ENCODE measurements at places on chromosomes 4 and X.

DNA sequence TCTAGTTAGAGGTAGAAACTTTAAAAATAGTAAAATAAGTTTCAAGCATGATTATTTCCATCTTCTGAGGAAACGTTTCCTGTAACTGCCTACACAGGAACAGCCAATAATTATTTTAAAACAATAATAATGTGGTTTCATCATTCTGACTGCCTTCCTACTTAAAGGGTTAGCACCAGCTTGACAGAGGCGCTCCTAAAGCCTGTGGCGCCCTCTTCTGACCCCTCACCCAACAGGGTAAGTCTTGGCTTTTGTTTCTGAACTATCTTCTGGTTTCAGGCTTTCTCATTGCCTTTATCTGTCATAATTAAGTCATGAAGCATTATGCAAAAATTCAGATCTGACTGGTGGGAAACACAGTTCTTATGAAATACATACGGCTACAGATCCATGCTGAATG lies 96.7 kb downstream of the ITM2A start:
- peak; percentile 74 for DNase-seq

DNA sequence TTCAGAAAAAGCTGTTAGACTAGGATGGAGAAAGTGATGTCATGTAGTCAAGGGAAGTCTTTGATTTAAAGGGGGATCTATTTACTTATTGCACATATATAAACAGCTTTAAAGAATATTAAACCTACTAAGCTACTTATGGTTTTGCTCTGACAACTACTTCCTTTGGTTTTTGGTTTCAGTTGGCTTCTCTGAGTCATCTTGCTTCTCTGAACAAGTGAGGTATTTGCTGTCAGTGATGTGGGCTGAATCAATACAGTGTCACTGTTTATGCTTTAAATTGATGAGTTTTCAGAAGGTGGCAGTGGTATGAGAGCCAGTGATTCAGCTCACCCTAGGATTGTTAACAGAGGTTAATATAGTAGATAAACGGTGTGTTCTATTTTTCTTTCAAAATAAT lies 75.1 kb downstream of the CEP44 start:
- no peak for DNase-seq

DNA sequence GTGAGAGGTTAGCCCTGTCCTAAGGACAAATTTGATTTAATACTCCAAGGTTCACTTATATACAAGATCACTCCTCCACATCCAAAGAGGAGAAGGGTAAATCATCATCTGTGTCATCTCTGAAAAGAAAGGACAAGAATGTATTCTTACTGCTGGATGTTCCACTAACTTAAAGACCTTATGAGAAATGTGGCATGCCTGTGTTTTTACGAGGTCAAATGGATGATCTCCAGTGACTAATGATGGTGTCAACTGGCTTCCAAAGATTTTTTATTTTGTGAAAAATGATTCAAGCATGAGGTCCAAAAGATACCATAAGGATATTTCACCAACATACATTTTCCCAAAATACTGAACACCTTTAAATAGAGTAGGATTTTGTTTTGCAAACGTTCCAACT lies 143.4 kb downstream of the PTCHD1 start:
- no peak for DNase-seq

- no peak for DNase-seq
Observed at GRCh38 chr4:22241415-22241814, 274.5 kb downstream of the ADGRA3 start.

GRCh38 chr4:165784672-165785071 lies 88.4 kb upstream of the TLL1 start:
- no peak for DNase-seq

DNA sequence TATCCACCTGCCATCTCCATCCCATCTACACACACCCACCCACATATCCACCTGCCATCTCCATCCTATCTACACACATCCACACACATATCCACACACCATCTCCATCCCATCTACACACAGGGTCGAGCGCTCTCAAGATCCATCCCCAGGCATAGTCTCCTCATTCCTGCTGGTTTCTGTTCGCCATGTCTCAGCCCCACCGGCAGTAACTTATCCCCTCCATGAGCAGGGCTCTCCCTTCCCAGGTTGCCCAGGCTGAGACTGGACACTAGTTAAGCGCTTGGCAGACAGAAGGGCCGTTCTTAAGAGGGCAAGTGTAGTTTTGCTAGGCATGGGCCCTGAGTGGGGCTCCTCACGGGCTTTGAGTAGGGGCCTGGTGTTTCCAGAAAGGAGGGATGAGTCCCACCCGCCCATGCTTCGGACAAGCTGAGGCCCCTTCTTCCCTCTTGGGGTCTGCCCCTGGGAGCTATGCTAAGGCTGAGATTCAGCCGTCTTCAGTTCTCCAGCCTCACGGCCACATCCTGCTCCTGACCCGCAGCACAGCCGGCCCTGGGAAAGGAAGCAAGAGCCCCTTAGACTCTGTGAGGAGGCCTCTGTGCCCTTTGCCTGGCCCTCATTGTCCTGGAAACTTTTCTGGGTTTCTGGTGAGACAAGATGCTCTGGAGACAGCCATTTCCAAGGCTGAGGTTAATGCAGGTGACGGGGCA lies 20.4 kb downstream of the TMEM271 start:
- no peak for DNase-seq

DNA sequence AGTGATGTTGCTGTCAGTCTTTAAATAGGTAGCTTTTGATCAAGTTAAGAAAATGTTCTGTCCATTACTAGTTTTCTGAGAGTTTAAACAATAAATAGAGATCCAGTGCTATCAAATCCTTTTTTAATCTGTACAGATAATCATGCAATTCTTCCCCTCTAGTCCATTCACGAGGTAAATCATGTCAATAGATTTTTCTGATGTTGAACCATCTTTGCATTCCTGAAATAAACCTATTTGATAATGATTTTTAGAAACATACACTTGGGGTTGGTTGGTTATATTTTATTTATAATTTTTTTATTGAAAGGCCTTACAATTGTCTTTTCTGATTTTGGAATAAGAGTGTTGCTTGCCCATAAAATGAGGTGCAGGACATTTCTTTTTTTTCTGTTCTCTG lies 95.0 kb downstream of the FAM53A start:
- no peak for DNase-seq

DNA sequence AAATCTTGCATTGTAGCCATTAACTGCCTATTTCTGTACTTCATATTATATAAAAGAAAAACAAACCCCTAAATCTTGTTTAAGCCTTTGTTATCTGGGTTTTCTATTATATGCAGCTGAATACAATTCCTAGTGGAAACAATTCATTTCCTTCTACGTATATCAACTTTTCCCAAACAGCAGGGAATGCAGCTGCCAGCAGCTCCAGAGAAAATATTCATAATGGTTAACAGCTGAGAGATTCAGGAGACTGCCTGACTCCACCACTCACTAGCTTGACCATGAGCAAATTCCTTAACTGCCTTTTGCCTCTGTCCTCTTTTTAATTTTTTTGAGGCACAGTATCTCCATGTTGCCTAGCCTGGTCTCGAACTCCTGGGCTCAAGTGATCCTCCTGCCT lies 146.2 kb downstream of the SPATA18 start:
- no peak for DNase-seq

- DNase-seq: no peak
Observed at GRCh38 chr4:2259541-2260343, 2.2 kb downstream of the MXD4 start.

DNA sequence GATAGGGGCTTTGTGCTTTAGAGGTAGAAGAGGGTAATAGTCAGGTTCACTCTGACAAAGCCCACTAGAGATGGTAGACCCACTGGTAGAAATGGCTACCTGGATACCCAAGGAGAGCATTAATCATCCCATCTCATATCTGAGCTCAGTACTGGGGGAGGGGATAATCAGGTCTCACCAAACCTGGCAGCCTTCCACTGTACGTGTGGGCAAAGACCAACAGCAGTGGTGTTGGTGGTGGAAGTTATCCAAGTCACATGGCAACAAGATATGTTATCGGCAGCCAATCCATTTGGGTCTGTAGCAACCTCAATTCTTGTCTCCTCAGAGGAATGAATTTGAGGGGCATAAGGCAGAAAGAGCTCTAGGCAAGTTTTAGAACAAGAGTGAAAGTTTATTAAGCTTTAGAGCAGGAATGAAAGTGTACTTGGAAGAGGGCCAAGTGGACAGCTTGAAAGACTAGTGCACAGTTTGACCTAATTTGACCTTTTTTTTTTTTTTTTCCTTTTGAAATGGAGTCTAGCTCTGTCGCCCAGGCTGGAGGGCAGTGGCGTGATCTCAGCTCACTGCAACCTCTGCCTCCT lies 67.0 kb upstream of the CXCL13 start:
- DNase-seq: no peak

- no peak for DNase-seq
Observed at GRCh38 chr4:73822812-73823504, 13.5 kb upstream of the CXCL6 start.

- no peak for DNase-seq
Observed at GRCh38 chrX:11944501-11944900, 186.5 kb downstream of the MSL3 start.

GRCh38 chr4:119750771-119751170 lies 122.2 kb upstream of the PDE5A start:
- no peak for DNase-seq

DNA sequence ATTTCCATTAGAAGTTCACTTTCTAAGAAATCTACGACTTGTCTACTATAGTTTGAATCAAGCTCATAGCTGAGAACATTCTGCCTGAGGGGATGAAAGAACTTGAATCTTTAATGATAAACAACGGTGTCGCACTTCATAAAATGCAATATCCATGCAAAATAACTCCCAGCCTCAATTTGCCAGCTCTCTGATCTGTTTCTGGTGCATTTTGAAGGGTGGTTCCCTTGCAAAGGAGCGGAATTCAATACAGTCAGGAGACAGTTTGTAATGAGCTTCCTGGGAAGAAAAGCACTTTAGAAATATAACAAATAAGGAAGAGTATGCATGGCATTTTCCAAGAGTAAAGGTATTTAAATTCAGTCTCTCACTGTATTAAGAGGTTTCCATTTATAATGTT lies 80.0 kb downstream of the PCYT1B start:
- no peak for DNase-seq

- DNase-seq: no peak
Observed at GRCh38 chrX:147912093-147912801, 528 bp downstream of the FMR1 start.

DNA sequence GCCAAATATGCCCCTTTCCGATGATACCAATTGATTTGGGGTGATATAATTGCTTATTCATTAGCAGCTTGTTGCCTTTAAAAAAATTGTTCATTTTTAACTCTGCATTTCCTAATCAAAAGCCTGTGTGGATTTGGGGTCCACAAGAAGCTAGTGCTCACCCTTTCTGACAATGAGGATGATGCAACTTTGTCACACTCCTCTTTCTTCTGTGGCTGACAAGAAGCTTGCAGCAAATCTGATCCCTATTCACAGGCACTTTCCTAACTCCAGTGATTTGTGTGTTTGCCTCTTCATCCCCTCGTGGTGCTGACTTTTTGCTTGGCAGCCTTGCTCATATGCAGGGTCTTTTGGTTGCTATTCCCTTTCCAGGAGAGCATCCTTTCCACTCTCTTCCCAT lies 182.7 kb upstream of the LDB2 start:
- no peak for DNase-seq

GRCh38 chr4:167831855-167832254 lies 260.5 kb upstream of the ANXA10 start:
- no peak for DNase-seq

- DNase-seq: no peak
Observed at GRCh38 chrX:14496674-14497073, 32.7 kb upstream of the GLRA2 start.

- DNase-seq: no peak
Observed at GRCh38 chr4:39657465-39657864, 18.8 kb upstream of the SMIM14 start.

DNA sequence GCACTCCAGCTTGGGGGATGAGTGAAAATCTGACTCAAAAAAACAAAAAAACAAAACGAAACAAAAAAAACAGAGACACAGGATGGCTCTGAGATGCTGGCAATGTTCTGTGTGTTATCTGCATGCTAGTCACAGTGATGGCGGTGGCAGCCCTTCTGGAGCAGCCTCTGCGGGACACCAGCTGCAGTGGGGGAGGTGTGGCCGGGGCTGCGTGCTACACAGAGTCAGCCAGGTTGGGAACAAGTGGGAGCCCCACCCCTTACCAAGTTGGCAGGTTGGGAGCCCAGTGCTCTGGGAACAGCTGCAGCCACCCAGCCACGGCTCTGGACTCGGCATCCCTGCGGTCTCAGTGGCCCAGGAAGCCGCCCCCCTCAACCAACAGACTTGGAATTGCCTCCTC lies 206.5 kb upstream of the ZFP42 start:
- DNase-seq: no peak

DNA sequence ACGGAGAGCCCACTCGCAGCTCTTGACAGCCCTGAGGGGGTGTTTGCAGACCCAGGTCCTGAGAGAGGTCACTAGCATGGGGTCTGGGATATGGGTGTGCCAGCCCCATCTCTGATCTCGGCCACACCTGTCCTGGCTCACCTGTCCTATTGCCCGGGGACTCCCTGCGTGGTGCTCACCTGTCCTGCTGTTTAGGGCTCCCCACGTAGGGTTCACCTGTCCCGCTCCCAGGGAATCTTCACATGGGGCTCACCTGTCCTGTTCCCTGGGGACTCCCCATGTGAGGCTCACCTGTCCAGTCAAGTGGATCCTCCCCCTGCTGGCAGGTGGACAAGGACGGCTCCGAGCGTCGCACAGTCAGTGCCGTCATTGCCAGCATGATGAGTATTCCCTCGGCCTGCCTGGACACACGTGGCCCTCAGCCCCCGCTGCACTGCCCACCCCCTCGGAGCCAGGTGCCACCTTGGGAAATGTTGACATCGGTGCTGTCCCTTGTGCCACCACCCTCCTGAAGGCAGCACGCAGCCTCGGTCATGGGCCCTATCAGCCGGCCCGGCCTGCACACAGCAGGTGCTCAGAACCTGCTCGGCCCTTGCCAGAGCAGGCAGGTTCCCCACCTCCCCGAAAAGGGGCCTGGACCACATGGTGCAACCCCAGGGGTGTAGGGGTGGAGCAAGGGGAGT lies 6.3 kb downstream of the SLC49A3 start:
- no peak for DNase-seq

DNA sequence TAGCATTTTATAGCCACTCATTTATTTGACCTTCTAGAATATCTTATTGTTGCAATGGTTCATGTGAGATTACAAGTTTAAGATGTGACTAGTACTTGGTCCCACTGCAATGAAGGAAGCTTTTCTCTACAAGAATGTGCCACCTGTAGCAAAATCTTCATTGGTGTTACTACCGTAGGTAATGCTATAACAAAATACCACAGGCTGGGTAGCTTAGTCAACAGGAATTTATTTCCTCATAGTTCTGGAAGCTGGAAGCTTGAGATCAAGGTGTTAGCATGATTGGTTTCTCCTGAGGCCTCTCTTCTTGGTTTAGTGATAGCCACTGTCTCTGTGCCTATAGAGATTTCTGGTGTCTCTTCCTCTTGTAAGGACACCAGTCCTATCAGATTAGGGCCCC lies 441.0 kb downstream of the GPM6A start:
- no peak for DNase-seq

GRCh38 chr4:96766359-96766758 lies 926.5 kb downstream of the PDHA2 start:
- DNase-seq: no peak

GRCh38 chr4:85187106-85187505 lies 220.6 kb upstream of the WDFY3 start:
- no peak for DNase-seq

- no peak for DNase-seq
Observed at GRCh38 chr4:76674983-76675382, 223.0 kb downstream of the SOWAHB start.

- no peak for DNase-seq
Observed at GRCh38 chr4:58665649-58666048, 1555.5 kb upstream of the IGFBP7 start.

GRCh38 chr4:157072002-157072401 lies 3.9 kb upstream of the GLRB start:
- no peak for DNase-seq

GRCh38 chr4:153093396-153093795 lies 110.8 kb upstream of the TRIM2 start:
- DNase-seq: no peak
